ENCODE measurements at places on chromosomes 2 and 18.

DNA sequence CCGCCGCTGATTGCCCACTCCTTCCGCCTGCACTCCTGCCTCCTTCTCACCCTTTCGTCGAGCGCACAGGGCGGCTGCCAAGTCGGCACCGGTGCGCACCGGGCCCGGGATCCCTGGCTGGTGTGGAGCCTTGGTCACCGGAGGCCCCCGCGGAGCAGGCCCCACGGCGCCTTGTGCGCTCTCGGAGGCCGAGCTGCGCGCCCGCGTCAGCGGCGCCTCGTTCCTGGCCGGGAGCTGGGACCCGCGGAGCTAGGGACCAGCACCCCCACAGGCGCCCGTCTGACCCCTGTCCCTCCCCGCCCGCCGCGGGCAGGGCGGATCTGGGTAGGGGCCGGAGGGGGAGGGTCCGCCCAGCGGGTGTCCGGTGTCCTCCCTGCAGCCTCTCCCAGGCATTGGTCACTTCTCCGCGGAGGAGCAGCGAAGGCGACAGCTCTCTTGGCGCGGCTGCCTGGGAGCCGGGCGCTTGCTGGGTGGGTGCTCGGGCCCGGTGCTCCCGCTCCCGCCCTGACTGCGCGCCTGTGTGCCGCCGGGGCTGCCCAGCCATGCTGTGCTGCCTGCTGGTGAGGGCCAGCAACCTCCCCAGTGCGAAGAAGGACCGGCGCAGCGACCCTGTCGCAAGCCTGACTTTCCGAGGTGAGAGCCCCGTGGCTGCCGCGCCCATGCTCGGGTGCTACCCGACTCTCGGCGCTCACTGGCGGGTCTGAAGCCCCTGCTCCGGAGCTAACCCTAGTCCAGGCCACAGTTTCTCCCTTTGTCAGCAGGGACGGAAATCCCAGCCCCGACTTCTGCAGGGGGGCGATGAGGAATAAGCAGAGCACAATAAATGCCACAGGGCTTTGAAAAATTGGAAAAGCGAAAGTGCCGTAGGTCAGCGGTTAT is 13.2 kb downstream of the DYSF start:
- DNase-seq, result no peak

GRCh38 chr18:35114305-35114704 is 73.1 kb downstream of the MAPRE2 start:
- DNase-seq, result no peak

- DNase-seq, result peak; percentile 18
These were observed 144.1 kb downstream of the SMAD7 start for GRCh38 chr18:48806551-48807261.

- DNase-seq, result peak; percentile 17
These were observed 80.5 kb upstream of the SIX2 start for GRCh38 chr2:45089554-45090261.

GRCh38 chr2:71156573-71156972 is 26.1 kb downstream of the MPHOSPH10 start:
- peak; percentile 69 for DNase-seq

DNA sequence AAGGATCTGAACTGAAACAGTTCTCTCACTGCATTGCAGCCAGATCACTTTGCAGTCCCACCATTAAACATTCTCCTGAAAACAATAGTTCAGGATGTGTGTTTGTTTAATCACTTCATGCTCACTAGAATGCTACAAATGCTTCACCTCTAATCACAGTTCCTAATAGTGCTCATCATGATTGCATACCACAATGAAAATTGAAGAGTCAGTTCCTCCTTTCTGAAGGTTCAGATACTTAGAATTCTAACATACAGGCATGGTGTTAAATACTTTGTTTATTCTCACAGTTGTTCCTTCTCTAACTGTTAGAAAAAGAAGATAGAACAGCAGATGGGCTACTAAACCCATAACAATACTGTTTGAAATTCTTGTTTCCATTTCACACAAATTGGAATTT is 622.3 kb upstream of the ACVR2A start:
- no peak for DNase-seq

DNA sequence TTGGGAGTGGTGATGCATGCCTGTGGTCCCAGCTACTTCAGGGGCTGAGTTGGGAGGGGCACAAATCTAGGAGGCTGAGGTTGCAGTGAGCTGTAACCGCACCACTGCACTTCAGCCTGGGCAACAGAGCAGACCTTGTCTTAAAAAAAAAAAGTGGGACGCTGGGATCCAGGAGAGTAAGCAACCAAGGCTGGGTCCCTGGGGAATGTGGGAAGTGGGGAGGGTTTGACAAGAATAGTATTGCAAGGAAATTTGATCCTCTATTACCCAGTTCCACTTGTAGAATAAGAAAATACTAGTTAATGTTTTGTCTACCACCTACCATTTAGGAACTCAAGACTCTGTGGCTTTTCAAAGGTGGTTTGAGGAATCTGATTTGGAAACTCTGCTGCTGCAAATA is 21.1 kb upstream of the DYTN start:
- DNase-seq, result no peak

DNA sequence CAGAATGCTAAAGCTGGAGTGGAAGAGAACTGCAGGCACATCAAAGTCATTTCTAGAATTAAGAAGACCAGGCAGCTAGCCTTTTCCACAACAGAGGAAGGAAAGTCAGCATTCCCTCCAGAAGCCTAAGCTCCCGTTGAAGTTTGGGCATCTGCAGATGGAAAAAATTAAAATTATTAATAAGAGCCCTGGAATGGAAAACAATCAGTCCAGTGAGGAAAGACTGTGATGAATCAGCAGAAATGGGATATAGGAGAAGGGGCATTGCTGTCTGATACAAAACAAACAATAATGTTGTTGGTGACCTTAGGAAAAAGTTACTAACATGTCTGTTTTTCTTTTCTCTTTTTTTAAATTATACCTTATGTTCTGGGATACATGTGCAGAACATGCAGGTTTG is 450.7 kb upstream of the SLC14A2 start:
- DNase-seq, result no peak

DNA sequence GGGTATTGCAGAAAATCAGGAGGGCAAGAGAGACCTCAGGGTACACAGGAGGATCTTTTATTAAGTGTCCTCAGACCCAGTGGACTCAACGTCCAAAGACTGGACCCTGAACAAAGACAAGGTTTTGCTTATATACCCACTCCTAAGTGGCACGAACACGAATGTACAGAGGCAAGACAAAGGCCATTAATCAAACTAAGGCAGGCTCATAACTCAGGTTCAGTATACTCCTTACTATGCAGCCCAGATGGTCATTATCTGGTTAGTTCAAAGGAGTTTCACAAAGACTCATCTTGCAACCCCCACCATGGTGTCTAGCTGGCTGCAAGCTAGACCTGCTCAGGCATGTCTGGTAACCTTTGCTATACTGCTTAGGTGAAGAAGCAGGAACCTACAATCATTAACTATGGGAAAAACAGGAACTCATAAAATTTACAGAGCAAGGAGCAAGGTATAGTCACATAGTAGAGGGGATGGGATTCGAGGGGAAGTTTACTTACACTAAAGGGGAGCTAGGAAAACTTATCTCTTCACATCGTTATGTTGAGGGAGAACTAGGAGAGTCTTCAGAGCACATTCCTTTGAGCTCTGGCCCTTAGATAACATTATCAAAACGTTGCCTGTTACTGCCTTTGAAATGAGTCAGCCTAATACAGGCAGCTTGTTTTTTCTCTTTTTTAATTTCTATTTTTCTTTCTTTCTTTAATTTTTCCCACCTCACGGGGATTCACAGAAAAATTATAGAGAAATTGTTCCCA is 33.9 kb downstream of the SLC4A3 start:
- no peak for DNase-seq

DNA sequence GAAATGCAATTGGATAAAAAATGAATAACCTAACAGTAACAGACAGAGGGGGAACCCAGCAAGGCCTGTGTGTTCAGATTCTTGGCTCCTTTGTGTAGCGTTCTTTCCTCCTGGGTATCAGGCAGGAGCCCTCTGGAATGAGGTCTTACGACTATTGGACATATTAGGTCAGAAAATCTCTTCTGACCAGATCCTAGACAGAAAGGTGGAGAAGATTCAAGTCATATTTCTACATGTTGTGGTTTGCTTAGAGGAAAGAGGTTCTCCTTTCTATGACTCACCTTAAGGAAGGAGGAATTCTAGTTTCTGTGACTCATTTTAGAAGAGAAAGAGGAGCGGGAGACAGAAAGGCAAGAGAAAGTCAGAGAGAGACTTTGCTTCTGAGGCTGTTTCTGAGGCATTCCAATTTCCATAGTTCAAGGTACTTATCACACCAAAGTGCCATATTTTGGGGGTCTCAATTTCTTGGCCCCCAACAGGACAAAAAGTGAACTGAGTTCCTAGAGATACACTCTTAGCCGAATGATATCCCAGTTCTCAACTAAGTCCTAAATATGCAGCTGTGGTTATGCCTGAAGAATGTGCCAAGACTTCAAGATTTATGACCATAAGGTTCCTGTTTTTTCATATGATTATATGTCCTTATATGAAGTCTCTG is 618.6 kb downstream of the ZEB2 start:
- DNase-seq, result no peak

DNA sequence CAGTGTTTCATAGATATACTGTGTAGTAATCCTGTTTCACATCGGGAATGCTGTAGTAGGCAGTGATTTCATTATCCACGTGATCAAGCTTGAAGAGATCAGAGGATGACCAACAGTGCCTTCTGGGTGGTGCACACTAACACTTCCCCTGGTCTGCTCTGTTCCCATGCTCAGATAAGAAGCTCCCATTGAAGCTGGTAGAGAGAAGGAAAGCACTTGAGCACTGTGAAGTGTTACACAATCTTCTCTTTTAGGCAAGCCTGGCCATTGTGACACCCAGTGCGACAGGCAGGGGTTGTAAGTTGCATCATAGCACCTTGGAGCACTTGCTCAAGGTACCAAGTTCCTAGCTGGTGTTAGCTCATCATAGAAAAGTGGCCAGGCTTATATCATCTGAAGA is 30.6 kb upstream of the GPD2 start:
- DNase-seq, result no peak

DNA sequence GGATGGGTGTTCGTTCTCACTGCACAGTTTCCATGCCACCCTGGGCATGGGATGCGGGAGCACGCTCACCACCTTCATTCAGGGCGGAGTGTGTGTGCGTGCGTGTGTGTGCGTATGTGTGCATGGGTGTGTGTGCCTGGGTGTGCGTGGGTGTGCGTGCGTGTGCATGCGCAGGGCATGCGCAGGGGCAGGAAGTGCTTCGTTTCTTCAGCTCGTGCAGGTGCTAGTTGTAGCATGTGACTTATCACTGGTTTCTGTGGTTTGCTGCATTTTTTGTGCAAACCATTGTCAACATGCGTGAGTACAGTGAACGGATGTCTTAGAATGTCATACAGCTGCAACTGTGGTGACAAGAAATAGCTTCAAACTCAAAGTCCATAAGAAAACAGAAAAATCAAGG is 179.5 kb downstream of the PTGR3 start:
- DNase-seq, result no peak

- DNase-seq, result no peak
These were observed 53.2 kb downstream of the SETBP1 start for GRCh38 chr18:44733754-44734465.

DNA sequence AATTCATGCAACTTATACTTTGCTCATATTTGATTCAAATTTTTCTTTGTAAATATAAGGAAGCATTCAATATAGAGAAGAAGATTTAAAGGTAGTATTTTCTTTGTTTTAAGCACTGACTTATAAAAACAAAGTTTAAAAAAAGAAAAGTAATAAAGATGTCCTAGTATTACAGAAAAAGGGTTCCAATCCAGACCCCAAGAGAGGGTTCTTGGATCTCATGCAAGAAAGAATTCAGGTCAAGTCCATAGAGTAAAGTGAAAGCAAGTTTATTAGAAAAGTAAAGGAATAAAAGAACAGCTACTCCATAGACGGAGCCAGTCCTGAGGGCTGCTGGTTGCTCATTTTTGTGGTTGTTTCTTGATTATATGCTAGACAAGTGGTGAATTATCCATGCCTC is 267.9 kb downstream of the CTNNA2 start:
- no peak for DNase-seq

- DNase-seq, result no peak
These were observed 61.8 kb downstream of the ARHGAP25 start for GRCh38 chr2:68796295-68796905.

DNA sequence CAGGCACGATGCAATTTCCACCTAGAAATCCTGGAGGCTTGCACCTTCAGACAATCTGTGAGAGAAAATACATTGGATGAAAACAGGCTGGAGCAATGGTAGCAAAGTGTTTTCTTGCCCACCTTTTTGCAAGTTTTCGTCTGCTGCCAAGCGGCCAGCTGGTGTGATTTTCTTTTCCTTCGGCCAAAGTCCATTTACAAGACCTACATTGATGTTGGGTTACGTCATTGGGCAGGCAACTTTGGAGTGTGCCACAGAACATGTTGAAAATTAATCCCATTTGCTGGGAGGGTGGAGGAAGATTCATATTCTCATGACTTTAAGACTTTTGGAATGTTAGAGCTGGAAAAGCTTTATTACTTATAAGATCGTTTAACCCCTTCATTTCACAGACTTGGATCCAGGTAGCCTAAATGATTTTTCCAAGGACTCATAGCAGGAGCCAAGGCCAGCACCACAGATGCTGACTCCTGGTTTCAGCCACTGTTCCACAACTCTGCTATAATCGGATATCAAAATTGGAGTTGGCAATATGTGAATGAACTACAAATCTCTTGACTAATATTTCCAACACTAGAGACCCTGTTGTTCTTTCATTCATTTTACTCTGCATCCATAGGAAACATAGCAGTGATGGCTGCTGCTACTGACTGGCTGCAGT is 352.1 kb downstream of the RND3 start:
- no peak for DNase-seq

DNA sequence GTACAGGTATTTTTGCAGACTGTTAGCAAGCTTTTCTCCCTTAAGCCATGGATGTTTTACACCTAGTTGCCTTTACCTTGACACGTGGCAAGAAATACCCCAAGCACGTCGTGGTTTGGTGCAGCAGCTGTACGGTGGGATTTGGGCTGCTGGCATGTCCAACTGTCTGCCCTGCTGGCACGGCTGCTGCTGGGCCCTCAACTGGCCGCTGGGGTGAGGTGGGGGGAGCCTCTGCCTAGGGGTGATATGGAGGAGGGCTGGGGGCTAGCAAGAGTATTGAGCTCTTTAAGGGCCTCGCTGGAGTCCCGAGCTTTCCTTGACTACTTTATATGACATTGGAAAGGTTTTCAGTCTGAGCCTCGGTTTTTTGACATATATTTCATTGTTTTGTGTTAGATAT is 41.6 kb downstream of the LPIN1 start:
- no peak for DNase-seq

GRCh38 chr2:134348239-134348638 is 94.4 kb downstream of the MGAT5 start:
- DNase-seq, result no peak

DNA sequence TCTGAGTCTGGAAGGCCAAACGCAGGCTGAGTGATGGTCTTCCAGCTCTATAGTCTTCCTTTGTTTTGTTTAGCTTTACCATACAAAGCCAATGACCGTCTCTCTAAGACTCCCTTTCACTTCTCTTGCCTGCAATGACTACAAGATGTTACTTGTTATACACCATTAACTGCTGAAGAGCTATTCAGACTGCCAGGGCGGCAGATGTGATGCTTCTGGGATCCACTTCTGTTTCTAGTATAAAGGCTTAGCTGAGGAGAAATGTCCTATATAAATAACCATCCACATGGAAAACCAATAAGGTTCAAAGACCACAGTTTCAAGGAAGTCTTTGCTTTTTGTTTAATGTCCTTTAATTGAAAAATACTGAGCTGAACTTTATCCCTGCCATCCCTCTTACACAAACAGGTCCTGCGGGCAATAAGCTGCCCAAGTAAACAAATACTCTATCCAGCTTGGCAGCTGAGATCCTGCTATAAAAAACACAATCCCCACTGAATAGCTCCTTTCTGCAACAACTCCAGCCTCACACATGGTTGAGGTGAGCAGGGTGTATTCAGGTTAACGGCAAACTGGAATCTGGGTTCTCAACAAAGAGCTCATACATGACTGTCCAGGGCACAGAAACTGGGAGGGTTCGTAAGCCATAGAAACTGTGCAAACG is 124.6 kb downstream of the VIT start:
- peak; percentile 41 for DNase-seq
